Foreskin fibroblast (primary cell): ENCODE measurements at places on chromosomes 16 and 17.

GRCh38 chr17:60249290-60249826, 99.6 kb downstream of the CA4 start:
- DNase-seq = no peak

- DNase-seq = no peak
Observed at GRCh38 chr17:68195667-68196393, 52.0 kb upstream of the AMZ2 start.

DNA sequence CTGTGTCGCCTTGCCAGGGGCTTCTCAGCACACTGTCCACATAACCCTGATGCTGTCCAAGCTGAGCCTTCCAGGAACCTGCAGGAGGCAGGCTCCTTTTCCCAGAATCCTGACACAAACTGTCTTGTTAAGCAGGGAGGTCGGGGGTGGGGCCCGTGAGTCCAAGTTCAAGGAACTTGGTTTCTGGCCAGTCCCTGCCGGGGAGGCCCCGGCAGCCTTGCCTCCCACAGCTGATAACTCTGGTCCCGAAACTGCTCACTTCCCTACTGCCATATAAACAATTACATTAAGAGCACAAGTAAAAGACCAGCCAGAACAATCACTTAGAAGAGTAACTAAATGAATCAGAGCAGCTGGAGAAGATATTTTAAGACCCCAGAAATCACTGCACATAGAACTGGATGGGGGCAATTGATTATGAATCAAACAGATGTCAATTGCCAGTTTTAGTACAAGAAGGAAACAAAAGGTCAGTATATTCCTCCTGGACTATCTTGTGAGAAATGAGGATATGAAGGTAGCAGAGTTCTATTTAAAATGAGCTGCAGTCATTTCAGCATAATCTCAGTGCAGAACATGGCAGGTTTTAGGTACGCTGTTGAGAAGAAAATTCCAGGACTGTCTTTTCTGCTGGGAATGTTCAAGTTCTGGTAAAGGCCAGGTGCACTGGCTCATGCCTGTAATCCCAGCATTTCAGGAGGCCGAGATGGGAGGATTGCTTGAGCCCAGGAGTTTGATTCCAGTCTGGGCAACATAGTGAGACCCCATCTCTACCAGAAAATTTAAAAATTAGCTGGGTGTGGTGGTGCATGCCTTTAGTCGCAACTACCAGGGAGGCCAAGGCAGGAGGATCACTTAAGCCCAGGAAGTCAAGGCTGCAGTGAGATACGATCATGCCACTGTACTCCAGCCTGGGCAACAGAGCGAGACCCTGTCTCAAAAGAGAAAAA, 169.8 kb downstream of the PITPNC1 start:
- peak; percentile 42 for DNase-seq

DNA sequence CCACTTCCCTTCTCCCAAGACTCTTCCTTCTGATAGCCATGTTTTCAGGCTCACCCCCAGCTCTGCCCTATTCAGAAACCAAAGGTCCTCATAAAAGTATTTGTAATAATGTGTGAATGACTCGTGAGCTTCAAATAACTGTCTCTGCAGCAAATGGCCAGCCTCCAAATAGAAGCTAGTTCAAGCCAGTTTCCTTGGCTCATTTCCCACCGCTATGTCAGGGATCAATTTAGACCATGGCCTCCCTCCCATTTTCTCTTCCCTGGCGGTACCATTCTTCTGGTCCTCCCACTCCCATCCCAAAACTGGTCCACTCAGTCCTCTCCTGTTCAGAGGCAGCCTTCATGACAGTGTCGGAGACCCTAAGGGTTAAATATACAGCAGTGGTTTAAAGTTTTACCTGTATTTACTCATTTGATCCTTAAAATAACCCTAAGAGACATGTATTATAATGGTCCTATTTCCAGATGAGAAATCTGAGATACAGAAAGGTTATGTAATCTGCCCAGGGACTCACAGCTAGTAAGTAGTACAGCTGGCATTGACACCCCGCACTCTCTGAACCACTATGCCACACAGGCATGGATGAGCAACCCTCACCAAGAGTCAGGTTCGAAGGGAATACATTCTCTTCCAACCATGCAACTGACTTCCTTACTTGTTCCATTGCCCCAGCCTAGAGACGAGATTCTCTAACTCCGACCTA, 42.9 kb downstream of the GAS7 start:
- peak; percentile 37 for DNase-seq

GRCh38 chr16:89187032-89187769, 13.1 kb downstream of the SLC22A31 start:
- no peak for DNase-seq

DNA sequence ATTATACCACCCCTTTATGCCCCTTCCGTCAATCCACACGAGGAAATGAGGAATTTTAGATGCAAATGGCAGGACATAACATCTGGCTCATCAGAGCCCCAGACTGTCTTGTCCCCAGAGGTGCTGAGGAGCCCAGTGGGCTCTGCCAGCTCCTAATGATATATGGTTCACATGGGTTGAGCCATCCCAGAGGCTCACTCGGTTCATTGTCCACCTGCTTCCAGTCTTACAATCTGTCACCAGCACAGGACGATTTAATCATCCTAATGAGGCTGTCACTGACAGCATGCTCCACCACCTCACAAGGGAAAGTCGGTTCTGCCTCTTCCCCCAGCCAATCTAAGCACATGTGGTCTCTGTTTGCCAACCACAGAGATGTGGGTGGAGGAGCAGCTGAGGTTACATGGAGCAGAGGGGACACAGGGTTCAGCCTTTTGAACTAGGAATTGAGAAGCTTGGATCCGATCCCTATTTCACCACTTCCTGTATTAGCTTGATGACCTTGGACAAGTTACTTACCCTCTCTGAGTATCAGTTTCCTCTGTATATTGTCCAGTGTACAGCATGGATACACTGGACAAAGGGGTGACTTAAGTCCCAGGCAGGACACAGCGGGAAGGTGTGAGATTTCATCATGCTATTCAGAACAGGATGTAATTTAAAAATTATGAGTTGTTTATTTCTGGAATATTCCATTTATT, 27.0 kb upstream of the DHX8 start:
- DNase-seq = peak; percentile 86

DNA sequence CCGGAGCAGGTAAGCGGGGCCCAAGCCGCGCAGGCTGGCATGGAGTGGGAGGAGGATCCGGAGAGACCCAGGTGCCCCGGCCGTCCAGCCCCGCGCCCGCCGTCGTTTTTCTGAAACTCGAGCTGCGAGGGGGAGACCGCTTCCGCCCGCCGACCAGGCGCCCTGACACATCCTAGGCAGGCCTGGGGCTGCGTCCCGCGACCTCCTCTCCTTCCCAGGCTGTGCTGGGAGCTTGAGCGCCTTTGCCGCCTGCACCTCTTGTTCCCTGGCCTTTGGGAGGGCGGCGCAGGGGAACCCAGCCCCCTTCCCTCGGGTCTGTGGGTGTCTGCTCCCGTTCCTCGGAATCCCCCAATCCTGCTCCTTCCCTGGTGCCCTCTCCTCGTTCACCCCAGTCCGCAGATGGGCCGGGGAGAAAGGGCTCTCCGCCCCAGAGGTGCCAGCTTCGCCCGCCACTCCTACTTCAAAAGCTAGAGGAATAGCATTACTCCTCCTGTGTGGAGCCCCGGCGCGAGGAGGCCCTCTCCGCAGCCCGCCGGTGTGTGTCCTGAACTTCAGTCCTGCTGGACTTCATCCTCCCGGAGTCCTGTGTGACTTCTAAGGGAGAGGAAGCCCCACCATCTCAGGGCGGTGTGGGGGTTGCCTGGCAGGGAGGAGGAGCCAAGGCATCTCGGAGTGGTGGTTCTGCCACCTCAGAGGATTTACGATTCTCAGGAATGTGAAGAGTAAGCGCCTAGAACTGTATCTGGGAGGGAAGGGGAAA, 1.0 kb downstream of the NHERF1 start:
- DNase-seq = peak; percentile 46

GRCh38 chr16:20114356-20114755, 40.7 kb upstream of the GPR139 start:
- DNase-seq = no peak

DNA sequence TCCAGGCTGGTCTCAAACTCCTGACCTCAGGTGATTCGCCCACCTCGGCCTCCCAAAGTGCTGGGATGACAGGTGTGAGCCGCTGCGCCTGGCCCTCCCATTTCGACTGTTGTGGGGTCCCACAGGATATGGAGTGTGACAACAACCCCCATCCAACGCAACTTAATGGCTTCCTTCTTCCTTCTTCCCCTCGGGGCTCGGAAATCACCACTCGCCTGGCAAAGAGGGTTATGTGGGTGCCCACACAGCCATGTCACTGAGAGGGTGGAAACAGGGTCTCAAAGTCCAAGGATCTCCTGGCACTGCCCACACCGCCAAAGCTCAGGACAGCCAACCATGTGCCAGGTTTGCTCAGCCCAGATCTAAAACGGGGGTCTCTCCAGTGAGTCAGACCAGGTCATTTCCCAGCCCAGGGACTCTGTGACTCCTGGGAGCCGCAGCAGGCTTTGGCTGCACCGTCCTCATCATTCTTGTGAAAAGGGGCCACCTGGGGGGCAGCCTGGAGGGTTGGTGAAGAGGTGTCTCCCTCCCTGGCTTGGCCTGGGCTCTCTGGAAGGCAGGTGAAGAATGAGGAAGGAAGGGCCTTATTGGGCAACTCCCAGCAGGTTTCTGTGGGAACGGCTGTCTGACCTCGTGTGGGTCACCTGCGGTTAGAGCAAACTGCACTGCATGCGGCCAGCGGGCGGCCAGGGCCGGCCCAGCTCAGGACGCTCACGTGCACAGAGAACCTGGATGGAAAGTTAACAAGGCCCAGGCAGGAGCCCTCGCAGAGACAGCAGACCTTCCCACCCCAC, 25.3 kb upstream of the LITAF start:
- no peak for DNase-seq

- peak; percentile 49 for DNase-seq
Observed at GRCh38 chr17:56681561-56682266, 88.2 kb downstream of the NOG start.

GRCh38 chr16:89924297-89924924, 1.3 kb downstream of the TUBB3 start:
- peak; percentile 32 for DNase-seq

DNA sequence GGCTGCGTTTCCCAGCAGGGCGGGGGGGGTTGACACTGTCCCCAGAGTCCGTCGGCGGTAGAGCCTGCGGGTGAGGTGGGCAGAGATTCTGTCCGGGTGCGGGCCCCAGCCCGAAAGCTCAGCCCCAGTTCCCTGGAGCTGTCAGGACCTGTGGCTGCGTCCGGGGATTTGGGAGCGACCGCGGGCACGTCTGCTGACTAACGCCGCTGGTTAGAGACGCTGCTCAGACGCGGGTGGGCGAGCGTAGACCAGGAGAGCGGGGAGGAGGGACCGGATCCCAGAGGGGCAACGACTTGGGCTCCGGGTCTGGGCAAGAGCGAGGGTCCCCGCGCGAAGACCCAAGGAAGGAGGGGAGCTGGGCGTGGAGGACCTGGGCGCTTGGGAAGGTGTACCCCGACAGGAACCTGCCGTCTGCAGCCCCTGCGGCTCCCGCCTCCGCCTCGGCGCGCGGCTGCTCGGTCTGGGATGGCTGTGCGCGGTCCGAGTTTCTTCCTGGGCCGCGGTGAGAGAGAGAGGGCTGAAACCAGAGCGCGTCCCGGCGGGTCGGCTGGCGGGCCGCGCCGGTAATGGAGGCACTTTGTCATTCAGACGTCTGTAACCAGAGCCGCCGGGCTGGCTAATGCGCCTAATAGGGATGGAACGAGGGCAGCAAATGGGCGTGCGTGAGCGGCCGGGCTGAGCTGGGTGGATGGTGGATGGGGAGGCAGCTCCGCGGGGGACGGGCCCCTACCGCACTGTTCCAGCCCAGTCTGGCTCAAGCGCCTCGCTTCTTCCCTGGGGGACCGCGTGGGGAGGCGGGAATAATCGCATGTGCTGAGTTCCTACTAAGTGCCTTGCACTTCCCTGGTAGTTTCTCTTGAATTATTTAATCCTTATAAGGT, 2.3 kb downstream of the NGFR start:
- peak; percentile 15 for DNase-seq

GRCh38 chr17:65230040-65230439, 92.9 kb downstream of the RGS9 start:
- DNase-seq = no peak

DNA sequence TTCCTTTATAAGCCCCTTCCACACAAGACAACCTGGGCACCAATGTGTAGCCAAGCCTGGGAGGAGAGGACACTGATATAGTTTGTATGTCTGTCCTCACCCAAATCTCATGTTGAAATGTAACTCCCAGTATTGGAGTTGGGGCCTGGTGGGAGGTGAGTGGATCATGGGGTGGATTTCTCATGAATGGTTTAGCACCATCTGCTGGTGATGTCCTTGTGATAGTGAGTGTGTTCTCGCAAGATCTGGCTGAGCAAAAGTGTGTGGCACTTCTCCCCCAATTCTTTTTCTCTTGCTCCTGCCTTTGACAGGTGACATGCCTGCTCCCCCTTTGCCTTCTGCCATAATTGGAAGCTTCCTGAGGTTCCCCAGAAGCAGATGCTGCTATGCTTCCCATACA, 135.8 kb downstream of the USP31 start:
- peak; percentile 22 for DNase-seq

GRCh38 chr16:265002-265529, 10.7 kb downstream of the RGS11 start:
- no peak for DNase-seq

DNA sequence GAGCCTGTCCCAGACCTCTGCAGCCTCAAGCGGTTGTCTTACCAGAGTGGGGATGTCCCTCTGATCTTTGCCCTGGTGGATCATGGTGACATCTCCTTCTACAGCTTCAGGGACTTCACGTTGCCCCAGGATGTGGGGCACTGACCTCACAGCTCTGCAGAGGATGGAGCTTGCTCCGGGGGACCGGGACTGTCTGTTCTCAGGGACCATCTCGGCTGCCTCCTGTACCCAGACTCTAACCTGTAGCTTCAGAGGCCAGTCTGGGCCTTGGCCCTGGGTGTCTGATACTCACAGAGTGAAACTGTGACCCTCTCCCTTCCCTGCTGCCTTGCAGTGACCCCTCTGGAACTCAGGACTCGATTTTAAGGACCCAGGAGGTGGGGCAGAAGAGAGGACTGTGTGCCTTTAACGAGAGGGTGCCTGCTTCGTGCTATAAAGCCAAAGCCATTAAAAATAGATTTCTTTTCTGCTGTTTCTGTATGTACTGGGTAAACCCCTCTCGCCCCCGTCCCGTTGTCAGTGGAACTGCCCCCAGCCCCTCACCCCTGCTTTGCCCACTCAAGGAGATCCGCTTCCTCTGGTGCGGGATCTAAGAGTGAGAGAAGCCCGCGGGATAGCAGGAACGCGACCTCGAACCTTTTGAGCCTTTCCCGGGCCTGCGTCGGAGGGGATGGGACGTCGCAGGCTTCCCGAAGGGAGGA, 1.1 kb upstream of the LLGL2 start:
- DNase-seq = no peak

DNA sequence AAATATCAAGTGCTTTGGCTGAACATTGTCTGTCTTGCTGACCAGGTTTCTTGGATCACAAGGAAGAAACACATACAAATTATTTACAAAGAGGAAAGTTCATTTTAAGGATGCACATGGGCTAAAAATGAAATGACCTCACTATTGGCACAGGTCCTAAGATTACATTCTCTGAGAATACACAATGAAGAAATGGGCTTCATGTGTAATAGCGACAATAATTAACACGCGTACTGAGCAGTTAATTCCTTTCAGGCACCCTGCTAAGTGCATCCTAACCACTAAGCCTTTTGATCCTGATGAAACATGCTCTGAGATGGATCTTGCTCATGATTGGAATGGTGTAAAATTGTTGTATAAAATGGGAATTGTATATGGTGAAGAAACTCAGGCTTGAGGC, 429.0 kb downstream of the HS3ST4 start:
- DNase-seq = no peak
